ENCODE measurements at places on chromosomes 3 and 15.

DNA sequence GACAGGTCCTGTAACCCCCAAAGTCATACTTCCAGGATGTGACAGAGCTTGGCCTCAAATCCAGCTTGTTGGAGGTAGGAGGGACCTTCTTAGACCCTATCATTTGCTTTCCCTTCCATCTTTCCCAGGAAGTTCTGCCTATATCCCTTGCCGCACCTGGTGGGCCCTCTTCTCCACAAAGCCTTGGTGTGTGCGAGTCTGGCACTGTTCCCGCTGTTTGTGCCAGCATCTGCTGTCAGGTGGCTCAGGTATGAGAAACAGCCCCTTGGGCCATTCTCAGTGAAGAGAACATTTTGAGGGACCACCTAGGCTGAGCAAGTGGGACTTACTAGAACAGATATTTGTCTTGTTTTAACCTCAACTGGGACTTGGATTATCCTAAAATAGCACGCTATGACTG, 1.3 kb downstream of the IL17RE start:
- DNase-seq = no peak

DNA sequence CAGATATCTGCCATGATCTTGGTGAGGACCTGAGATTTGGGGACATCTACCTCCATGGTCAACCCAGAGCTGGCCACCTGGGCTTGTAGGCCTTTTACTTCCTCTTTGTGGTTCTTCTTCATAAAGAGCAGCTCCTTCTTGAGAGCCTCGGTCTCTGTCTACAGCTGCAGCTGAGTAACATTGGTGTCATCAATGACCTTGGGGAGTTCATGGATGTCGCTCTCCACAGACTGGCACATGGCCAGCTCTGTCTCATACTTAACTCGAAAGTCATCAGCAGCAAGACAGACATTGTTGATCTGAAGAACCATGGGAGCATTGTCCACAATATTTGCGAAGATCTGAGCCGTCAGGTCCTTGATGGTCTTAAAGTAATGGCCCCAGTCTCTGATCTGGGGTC, 15.7 kb upstream of the RASA2 start:
- DNase-seq = no peak

GRCh38 chr3:158808697-158809096, 6.8 kb downstream of the MFSD1 start:
- DNase-seq = no peak

- DNase-seq = no peak
These were observed 509.1 kb downstream of the SHQ1 start for GRCh38 chr3:72338942-72339669.

DNA sequence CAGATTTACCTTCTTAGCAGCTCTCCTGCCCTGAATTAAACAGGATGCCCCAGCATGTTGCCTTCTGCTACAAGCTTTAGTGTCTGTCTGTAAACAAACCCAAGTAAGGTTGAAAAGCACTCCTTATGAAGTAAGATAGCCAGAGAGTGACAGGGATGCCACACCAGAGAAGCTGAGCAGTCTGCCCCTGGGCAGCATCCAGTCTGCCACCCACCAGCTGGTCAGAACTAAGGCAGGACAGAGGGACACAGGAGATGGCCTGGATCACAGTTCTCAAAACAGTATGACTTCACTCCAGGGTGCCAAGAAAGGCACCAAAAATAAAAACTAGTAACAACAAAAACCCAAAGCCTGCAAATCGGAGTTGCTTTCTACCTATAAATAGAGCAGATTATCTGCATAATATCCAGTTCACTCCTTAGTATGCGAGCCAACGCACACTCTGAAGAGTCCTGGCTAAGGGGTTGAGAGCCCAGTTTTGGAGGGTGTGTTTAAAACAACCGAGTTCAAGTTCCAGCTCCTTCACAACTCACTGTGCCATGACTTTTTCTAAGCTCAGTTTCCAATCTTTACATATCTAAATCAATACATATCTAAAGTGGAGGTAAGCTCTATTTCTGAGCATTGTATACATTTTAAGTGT, 198.9 kb downstream of the KCNMB2 start:
- DNase-seq = no peak

DNA sequence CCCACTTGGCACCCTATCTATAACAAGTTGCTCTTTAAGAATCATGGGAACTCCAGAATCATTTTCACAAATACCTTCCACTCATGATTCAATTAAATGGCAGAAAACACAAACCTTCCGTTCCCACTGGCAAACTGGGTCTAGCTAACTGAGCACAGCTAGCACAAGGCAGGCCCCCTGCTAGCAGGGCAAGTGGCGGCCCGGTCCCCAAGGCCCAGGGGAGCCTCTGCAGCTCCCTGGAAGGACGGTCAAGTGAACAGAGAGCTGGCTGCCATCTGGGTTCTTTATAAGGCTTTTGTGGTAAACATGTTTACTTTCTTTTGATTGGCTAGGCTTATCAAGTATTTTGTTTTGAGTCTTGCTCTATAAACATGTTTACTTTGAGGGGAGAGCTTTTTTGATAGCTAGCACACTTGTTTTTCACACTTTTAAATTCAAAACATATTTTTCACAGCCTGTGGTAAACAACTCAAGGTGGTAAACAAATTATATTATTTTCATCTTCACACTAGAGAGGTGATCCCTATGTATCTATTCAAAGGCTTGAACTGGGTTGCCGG, 81.4 kb downstream of the FOXP1 start:
- no peak for DNase-seq

DNA sequence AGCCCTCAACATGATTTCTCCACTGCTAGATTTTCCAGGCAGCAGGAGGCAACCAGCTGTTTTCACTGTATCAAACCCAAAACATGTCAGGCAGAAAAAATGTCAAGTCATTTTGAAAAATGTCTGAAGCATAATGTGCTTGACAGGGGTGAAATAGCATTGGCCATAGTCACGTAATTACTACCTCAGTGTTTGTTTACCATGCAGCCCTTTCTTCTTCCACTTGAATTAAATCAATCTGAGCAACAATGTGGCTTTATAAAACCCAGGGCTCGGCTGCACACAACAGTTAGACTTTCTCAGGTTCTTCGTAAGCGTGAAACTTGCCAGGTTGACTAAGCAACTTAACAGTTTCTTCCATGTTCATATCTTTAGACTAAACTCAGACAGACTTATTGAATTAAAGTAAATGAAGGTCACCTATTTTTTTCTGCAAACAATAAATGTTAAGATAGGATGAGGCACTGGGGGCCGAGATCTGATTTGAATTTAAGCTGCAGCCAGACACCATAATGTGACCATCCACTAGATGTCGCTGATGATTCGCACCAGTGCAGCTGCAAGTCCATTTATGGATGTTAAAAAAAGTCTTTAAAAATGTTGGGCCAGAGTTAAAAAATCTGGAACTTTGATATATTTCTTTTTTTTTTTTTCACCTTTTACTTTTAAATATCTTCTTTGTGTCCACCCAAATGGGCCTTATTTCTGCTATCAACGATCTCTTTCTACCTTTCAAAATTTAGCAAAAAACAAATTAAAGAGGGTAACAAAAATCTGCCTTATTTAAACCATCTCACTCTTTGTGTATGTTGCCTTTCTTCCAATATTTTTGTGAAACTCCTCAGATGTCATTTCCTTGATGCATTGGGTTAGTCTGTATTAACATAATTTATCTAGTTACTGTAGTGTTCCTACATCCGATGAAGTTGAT, 305.9 kb downstream of the CACNA2D3 start:
- no peak for DNase-seq

DNA sequence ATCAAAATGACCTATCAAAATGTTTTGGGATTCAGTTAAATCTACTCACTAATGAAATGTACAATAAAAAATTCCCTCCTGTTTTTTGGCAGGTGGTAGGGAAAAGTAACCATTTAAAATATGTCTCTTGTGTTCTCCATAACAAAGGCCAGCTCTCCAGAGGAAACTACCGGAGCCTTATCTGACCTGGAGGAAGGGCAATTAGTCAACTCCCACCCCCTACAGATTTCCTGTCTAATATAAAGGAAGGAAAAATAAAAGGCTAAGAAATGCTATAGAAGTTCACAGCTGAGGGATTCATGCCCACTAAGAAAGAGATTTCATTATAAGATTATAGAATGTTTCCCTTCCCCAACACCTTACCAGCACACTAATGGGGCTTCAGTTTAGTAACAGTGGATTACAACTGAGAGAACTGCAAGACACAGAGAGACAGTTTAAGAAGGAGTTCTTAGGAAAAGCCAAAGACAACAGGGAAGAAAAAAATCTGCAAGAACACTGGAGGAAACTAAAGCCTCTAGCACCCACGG, 376.5 kb upstream of the KCNMB2 start:
- no peak for DNase-seq

DNA sequence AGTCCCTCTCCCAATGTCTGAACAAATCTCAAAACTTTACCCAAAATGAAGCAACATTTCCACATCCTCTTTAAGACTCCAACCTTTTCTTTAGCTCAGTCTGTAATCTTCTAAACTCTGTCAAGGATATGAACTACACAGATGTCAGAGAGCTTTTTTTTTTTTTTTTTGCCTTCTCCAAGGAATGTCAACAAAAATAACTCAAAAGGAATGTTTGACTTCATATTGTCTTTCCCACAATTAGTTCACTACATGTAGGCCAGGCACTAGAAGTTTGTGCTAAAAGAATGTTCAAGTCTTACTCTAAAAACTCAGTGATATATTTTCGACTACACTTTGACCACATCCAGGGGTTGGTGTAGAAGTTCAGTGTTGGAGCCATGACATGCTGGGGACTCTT, 37.1 kb downstream of the ADAMTS9 start:
- no peak for DNase-seq

GRCh38 chr3:164732166-164732565, 346.1 kb downstream of the SI start:
- no peak for DNase-seq

DNA sequence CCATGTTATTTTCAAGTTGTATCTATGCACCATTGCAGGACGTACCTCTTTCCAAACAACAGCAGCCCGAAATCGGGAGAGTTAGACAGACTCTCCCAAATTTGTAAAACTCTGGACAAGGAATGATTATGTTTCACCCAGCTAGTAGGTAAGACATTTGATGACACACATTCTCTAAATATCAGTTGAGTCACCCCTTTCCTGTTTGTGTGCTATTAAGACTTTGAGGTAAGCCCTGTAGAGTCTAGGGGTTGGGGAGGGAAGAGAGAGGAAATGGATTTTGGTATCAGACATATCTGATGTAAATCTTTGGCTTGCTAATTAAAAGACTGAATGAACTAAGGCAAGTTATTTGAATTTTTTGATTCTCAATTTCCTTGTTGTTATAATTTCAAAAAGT, 999.0 kb downstream of the TUSC7 start:
- no peak for DNase-seq

DNA sequence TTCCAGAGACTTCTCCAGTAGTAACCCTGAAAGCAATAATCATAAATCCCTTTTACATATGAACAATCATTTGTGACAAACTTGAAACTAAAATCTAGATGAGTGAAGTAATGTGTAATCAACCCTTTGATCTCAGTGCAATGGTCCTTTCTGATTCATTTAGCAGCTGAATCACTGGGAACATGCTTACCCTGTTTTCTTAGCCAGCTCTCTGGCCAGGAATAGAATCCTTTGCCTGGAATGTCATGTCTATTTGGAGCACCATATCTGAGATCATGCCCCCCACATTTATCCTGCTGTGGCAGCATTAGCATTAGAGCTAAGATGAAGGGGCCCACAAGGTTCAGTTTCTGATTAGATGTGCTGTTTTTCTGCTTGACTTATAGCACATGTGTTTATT, 309.8 kb downstream of the OXSM start:
- no peak for DNase-seq

- no peak for DNase-seq
These were observed 20.5 kb upstream of the RGMA start for GRCh38 chr15:93109336-93110102.

- DNase-seq = no peak
These were observed 275.0 kb upstream of the LYSMD4 start for GRCh38 chr15:100008258-100008657.

DNA sequence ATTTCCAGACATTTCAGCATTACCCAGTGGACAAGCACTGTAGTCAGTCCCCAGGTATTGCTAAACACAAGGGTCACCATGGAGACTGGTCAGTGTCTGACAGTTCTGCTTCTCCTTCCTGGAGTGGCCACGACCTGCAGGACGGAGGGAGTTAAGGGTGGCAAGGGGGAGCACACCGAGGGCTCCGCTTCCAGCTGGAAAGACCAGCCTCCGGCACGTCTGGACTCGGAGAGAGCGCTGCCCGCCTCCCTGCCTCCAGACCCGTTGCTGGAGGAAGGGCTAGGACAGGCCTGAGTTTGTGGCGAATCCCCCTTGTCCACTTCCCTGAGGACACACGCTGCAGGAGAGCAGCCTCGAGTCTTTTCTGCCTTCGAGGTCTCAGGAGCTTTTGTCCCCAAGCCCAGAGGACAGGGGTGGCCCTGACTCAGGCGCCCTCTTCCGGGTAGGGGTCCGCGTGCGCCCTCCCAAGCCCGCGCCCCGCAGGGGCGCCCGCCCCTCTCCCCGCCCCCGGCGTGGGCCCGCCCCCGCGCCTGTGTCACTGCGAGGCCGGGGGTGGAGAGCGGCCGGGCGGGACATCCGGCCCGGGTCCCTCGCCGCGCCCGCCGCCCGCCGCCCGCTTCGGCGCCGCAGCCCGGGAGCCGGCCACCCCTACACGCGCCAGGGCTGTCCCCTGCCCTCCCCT, at the start of gene CHST14:
Gene CHST14, plus strand, starts transcription at position 562 of the 682 bp plus-strand sequence. CDS start 230 bp downstream, outside the sequence.
- DNase-seq = peak; percentile 35

GRCh38 chr3:16810593-16811367, 74.0 kb upstream of the PLCL2 start:
- DNase-seq = no peak

GRCh38 chr3:101311676-101312075, 8.7 kb downstream of the IMPG2 start:
- DNase-seq = no peak

- DNase-seq = no peak
These were observed 728.3 kb upstream of the SGO1 start for GRCh38 chr3:20914310-20914709.

GRCh38 chr3:54873059-54874010, 54.5 kb downstream of the LRTM1 start:
- DNase-seq = no peak

DNA sequence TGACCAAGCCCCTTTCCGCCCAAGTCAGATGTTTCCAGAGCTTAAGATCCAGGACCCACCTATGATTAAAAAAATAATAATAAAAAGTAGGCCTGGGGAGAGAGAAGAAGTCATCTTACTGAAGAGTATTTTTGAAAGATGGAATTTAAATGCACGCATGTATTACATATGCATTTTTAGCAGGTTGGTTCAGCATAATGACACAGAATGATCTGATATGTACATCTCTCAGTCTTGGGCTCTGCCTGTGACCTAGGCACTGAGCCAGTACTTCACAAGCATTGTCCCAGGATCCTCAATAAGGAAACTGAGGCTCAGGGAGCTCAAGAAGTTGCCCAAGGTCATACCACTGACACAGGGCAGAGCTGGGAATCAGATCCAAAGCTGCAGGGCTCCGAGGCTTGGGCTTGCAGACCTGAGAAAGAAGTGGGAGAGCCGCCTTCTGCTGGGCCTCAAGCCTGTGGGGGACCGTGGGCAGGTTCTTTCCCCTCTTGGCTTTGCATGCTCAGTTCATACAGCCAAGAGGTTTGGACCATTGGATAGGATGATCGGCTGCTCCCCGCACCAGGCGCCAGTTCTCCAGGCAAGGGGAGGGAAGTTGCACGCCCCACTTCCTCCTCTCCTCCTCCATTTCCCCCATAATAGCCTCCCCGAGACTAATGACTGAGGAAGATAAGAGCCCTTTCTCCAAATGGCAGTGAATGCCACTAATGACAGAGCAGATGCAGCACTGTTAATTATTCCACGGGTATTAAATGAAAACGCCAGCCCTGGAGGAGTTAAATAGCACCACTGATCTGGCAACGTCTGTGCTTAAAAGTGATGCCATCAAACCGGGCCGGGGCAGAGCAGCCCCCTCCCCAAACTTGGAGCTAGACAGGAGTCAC, 6.9 kb downstream of the SLC6A1 start:
- no peak for DNase-seq

- no peak for DNase-seq
These were observed 7.6 kb upstream of the FOXP1 start for GRCh38 chr3:71591101-71591500.

Data from activated CD4-positive, CD25-positive, alpha-beta regulatory T cell (primary cell).